ENCODE measurements at places on chromosomes 12 and 14.

DNA sequence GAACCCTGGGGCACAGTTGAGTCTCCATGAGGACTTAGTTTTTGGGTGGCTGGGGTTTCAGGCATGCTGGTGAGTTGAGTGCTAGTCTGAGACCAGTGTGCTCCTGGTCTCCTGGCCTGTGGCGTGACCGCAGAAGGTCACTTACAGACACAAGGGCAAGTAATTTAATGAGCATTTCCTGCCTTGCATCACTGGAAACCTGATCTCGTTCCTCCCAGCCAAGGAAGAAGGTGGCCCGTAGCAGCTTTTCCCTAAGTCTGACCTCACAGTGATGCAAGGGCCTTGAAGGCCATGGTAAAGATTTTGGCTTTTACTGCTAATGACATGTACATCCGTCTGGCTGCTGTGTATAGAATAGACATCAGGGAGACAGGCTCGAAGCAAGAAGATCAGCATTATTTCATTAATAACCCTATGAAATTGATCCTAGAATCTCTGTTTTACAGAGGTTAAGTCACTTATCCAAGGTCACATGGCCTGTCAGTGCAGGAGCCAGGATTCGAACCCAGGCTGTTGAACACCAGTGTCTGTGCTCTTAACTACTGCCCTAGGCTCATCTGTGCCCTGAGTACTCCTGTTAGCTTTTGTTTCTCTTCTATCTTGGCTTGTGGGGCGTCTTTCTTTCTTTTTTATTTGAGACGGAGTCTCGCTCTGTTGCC is 4.6 kb downstream of the TMEM120B start:
- no peak for DNase-seq

DNA sequence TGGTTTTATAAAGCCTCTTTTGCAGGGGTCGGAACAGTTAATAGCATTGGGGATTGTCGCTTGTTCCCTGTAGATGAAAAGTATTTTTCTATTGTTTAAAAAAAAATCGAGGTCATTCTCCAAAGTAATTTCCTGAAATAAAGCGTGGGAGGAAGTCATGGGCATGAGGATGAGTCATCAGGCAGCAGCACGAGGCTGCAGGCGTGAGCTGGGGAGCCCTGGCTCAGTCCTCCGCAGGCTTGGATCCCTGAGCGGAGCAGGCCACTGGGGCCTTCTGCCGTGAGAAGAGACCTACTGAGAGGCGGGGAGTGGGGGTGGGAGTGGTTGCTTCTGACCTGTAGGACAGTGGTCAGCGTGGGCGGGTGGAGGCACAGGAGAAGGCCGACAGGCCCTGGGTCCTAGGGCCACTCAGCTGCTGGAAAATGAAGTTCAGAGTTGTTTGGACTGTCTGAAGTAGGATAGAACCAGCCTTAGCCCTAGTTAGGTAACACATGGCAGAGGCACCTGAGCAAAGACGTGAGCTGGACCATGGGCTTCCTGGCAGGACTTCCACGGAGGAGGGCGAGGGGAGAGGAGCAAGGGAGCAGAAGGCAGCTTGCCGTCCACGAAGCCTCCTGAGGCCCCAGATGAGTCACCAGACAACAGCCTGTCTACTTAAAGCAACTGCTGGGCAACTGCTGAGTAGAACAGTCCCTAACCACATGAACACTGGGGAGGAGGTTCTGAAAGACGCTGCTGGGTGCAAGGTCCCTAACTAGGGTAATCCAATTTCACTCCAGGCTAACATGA is 21.1 kb upstream of the LGALS3 start:
- DNase-seq, result peak; percentile 22

- DNase-seq, result no peak
These were observed 74.9 kb upstream of the CPM start for GRCh38 chr12:69007855-69008351.

DNA sequence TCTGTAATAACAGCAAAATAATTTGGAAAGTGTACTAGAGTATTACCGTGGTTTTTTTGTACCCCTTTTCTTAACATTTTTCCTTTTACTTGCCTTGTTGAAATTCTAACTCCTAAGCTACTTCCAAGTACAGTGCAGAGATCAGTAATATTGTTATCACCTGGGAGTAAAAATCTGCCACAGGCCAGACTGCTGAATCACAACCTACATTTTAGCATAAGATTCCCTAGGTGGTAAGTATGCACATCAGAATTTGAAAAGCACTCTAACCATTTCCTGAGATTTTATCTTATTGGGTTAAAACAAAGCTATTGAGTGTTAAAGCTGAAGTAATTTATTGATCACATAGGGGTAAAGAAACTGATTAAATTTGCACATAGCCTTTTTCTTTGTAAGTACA is 55.2 kb upstream of the KCNH3 start:
- no peak for DNase-seq

DNA sequence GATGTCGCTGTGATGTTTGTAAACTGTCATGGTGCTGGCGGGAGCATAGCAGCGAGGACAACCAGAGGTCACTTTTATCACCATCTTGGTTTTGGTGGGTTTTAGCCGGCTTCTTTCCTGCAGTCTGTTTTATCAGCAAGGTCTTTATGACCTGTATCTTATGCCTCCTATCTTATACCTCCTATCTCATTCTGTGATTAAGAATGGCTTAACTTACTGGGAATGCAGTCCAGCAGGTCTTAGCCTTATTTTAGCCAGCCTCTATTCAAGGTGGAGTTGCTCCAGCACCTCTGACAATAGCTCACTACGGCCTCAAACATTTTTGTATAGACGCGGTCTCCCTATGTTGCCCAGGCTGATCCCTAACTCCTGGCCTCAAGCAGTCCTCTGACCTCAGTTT is 53.7 kb downstream of the B4GALNT3 start:
- DNase-seq, result no peak

- no peak for DNase-seq
These were observed 89.1 kb downstream of the TTC7B start for GRCh38 chr14:90727082-90727481.

GRCh38 chr12:111006621-111007020 is 86.2 kb upstream of the MYL2 start:
- DNase-seq, result no peak

DNA sequence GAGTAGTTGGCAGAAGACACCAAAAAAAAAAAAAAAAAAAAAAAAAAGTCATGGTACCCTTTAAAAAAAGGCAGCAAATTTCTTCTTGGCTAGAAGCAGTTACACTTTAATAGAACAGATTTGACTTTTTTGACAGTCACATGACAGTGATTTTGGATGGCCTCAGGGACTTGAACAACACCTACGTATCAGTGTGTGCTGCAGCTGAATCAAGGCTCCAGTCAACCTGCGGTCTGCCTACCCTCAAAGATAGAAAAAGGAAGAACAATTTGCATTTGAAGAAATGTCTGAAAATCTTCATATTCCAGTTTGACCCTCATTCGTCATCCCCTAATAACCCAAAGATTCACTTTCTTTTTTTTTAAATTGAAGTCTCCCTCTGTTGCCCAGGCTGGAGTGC is 53.9 kb downstream of the MDM2 start:
- DNase-seq, result no peak

- DNase-seq, result no peak
These were observed 953 bp upstream of the DCAF5 start for GRCh38 chr14:69153873-69154270.

DNA sequence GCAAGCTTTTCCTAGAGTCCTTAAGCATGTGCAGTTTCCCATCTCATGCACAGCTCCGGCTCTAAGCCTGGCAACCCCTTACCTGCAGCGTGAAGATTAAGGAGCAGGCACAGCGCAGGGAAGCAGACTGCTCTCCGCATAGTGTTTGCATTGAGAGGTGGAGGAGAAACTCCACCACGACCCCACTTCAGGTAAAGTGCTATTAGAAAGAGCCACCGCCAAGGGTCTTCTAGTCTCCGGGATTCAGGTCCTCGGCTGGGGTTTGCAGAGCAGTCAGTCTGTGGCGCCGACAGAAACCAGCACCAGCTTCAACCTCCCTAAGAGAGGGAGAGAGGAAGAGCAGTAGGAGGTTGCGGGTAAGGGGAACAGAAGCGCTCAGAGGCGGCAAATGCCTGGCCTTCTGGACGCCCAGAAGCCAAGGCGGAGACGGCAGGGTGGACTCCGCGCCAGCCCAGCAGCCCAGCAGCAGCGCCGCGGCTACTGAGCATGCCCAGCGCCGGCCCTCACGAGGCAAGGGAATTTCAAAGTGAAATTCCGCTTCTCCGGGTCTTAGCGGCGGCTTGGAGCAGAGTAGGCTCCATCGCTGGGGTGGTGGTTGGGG is at the start of gene PTPRR:
TSS of gene PTPRR (minus strand) at position 488 of the 601 bp plus-strand sequence. CDS start at position 140, 348 bp downstream.
- no peak for DNase-seq

- no peak for DNase-seq
These were observed 20.6 kb downstream of the ATF1 start for GRCh38 chr12:50784501-50784900.

DNA sequence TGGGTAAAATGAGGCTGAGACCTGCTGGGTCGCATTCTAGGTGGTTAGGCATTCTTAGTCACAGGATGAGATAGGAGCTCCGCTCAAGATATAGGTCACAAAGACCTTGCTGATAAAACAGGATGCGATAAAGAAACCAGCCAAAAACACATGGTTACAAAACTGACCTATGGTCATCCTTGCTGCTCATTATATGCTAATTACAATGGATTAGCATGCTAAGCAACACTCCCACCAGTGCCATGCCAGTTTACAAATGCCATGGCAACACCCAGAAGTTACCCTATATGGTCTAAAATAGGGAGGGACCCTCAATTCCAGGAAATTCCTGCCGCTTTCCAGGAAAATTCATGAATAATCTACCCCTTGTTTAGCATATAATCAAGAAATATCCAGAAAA is 132.4 kb downstream of the BRMS1L start:
- DNase-seq, result no peak

DNA sequence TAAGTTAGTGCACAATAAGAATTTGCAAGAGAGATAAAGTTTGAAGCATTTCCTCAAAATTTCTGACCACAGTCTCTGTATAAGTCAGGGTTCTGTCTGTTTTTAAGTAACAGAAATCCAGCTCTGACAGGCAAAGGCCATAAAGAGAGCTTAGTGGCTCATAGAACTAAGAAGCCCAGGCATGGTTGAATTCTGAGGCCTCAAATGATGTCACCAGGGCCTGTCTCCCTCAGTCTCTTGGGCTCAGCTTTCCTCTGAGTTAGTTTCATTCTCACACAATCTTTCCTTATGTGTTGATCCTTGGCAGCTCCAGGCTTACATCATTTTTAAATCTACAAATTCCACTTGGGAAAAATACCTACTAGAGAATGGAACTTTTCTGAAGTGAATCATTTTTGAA is 173.4 kb upstream of the ATP2B1 start:
- DNase-seq, result no peak

DNA sequence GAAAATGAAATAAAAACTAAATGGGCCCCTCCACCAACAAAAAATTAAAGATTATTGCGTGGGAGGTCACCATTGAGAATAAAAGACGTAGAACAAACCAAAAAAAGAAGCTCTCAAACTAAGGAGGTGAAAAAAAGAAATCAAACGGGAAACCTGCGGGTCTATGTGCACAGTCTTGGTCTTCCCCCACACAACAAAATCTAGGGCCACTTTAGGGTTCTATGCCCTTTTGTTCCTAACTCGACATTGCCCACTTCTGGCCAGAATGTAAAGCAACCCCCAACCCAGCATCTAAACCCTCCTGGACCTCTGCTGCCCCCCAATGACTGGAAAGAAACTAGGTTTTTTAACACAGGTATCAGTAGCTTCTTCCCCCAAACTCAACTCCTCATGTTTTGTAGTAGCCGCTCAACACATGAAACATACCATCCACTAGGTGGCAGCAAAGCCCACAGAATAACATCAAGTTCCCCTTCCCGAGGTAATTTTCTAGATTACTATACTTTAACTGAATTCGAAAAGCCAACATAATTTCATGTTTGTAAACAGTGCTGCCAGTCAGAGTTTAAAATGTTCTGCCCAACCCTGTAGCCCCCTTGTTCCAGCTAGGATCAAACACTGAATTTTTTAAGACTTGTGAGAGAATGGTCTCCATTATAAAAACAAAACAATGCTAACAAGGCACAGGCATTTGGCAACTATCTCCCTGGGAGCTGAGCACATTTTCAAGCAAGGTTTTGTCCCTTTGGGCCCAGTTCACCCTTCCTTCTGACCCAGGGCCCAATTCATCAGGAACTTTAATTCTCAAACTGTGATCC is 18.7 kb downstream of the DAD1 start:
- DNase-seq, result peak; percentile 74

GRCh38 chr14:94885481-94886155 is 115.7 kb upstream of the GSC start:
- DNase-seq, result no peak

GRCh38 chr14:58072288-58073071 is 79.5 kb downstream of the ARMH4 start:
- peak; percentile 19 for DNase-seq

DNA sequence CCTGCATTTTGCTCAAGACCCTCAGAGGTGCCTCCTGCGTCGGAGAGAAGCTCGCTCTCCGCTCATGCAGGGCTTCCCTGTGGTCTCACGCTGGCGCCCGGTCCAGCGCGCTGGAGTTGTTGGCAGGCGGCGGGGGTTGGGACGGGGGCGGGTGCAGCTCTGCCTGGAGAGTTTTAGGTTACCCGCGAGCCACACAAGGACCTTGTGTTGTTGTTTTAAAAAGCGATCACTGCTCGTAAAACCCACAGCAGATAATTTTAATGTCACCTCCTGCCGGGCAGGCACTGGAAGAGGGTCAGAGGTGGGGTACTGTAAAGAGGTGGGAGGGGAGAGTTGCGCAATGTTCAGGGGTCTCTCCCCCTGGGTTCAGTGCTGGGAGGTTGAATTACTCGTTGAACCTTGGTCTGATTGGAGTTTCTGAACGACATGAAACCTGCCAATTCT is 850 bp downstream of the SMOC1 start:
- DNase-seq, result no peak

DNA sequence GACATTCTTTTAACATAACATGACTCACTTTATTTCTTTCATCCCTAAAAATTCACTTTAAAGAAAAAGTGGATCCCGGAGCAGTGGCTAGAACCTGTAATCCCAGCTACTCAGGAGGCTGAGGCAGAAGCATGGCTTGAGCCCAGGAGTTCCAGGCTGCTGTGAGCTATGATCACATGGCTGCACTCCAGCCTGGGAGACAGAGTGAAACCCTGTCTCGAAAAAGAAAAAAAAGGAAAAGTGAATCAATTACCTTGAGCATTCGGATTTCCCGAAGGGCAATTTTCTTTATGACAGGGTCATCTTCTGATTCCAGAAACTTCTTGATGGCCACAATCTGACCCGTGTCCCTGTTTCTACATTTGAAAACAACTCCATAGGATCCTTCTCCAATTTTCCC is 1.2 kb downstream of the CDKL1 start:
- DNase-seq, result no peak

- DNase-seq, result no peak
These were observed 74.9 kb downstream of the TSPAN9 start for GRCh38 chr12:3152011-3152511.

GRCh38 chr12:96263449-96263902 is 69.3 kb downstream of the ELK3 start:
- DNase-seq, result no peak
